ENCODE measurements at places on chromosomes 3 and 15.

DNA sequence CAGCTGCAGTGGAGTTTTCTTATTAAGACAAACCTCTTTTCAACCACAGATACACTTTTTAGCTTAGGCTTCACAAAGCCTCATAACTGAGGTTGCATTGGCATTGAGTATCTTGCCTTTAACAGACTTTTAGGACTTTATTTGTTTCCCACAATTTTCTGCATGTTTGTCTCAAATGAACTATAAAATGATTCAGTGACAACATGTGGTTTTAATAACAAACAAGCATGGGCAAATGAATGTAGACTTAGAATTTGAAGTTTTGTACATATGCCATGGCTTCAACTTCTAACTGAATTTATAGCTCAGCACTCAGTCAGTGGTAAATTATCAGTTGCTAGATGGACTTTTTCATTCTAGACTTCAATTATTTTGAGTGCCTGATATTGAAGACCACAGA, 101.6 kb downstream of the SLC25A26 start:
- no peak for DNase-seq

DNA sequence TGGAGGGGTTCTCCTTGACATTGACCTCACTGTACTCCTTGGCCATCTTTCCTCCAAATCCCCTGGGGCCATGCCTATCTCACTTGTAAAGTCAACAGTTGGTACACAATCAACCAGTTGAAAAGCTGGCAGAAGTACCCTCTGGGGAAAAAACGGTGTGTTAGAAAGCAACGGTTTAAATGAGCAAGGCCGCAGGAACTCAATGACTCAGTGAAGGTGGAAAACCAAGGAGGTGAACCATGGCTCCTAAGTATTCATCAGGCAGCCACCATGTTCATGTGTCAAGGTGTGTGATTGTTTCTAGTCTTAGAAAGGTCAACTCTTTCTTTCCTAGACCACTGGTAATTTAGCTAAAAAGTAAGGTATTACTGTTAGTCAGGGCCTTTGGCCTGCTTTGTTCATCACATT, 130.9 kb upstream of the SATB1 start:
- DNase-seq, result no peak

DNA sequence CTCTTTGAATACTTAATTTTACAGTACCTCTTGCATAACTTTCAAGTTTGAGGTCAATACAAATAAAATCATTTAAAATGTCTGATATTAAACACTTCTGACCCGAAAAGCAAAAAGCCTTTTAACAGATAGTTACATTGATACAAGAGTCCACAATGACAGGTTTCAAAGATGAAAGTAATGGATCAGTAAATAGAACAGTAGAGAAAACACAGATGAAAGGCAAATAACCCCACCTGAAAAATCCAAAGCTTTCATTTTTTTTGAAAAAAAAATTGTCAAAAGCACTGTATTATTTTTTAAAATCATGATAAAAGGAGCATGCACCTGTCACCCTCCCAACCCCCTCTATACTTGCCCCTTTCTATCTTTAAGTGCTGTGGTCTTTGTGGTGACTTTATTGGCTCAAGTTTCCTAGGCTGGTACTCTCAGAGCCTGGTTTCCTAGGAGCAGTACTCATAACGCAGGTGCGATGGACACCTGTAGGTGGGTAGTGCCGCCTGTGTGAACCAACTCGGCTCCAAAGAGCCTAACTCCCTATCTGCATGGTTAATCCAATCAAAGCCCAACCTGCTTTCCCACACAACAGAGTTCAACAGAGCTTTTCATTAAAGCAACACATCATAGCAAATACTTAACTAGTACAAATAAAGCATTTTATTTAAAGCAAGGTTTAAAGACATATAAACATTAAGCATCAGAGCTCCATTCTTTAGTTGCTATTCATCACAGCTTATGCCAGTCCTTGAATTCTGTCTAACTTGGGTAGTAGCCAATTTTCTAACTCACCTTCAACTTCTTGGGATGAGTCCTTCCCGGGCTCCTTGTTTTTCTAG, 32.2 kb downstream of the LIPC start:
- no peak for DNase-seq

- peak; percentile 19 for DNase-seq
These were observed 9.2 kb downstream of the FAM162A start for GRCh38 chr3:122392868-122393844.

- peak; percentile 11 for DNase-seq
These were observed 16.2 kb upstream of the XIRP1 start for GRCh38 chr3:39208463-39209055.

GRCh38 chr3:30188713-30189112, 417.7 kb upstream of the TGFBR2 start:
- no peak for DNase-seq

GRCh38 chr15:100940767-100941379, 21.7 kb downstream of the LRRK1 start:
- no peak for DNase-seq
